ENCODE measurements at places on chromosomes 1 and 21.
A peak's percentile ranks its signal among the peaks of the same experiment; 100 is the strongest.

DNA sequence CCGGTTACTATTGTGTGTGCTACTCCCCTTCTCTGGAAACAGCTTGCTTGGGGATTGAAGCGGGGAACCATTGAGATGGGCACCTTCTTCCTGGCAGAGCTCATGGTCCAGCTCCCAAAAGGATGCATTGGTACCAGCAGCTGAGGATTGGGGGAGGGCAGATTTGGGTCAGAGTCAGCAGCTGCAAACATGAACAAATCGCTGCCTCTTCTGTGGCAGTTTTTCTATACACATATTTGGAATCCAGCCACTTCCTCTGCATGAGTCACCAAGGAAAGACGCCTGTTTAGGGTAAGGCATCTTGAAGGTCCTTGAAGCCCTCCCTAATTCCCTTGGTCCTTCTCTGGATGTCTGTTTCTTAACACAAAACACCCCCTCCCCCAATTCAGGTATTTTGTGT is 104.7 kb downstream of the DAB1 start:
- DNase-seq, result no peak

DNA sequence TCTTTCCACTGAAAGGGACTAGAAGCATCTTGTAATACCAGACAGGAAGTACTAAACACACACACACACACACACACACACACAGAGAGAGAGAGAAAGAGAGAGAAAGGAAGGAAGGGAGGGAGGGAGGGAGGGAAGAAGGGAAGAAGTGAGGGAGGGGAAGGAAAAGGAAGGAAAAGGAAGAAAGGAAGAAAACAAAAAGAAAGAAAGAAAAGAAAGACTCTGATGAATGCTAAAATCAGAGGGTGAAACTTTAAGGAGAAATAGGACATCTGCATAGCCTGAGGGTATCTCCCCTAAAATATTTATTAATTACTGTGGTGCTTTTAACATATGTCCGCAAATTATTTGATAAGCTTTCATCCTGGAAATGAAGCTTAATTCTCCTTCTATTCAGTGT is 10.6 kb downstream of the TRIT1 start:
- DNase-seq, result no peak

- no peak for DNase-seq
Measured at GRCh38 chr21:34561806-34562205, 49.8 kb upstream of the KCNE1 start.

- DNase-seq, result no peak
Measured at GRCh38 chr1:64715186-64715585, 29.7 kb upstream of the RAVER2 start.

DNA sequence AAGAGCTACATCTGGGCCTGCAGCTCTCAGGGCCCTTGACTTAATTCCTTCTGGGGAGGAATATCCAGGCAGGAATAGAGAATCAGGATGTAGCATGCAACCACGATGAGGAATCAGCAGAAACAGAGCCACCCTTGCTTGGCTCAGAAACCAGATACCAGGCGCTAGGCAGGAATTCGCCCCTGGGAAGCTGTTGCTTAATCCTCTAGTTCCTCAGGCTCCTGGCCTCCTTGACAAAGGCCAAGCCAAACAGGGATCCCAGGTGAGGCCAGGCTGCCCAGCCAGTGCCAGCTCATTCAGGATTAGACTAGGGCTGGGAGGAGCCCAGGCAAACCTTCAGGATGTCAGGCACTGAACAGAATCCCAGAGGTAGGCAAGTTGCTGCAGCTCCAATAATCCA is 48.2 kb upstream of the IRF2BP2 start:
- DNase-seq, result peak; percentile 53

- DNase-seq, result no peak
Measured at GRCh38 chr1:20846461-20847374, 59.6 kb upstream of the HP1BP3 start.

GRCh38 chr21:26788790-26789189 is 56.4 kb downstream of the ADAMTS1 start:
- no peak for DNase-seq

GRCh38 chr1:7302126-7302525 is 469.0 kb upstream of the VAMP3 start:
- no peak for DNase-seq

- no peak for DNase-seq
Measured at GRCh38 chr21:32309906-32310460, 11.3 kb downstream of the MRAP start.

GRCh38 chr21:35850029-35850428 is 210.3 kb downstream of the SETD4 start:
- no peak for DNase-seq

GRCh38 chr1:94769551-94769950 is 50.6 kb upstream of the SLC44A3 start:
- peak; percentile 67 for DNase-seq

GRCh38 chr1:6612641-6613360 is 730 bp upstream of the PHF13 start:
- peak; percentile 71 for DNase-seq

DNA sequence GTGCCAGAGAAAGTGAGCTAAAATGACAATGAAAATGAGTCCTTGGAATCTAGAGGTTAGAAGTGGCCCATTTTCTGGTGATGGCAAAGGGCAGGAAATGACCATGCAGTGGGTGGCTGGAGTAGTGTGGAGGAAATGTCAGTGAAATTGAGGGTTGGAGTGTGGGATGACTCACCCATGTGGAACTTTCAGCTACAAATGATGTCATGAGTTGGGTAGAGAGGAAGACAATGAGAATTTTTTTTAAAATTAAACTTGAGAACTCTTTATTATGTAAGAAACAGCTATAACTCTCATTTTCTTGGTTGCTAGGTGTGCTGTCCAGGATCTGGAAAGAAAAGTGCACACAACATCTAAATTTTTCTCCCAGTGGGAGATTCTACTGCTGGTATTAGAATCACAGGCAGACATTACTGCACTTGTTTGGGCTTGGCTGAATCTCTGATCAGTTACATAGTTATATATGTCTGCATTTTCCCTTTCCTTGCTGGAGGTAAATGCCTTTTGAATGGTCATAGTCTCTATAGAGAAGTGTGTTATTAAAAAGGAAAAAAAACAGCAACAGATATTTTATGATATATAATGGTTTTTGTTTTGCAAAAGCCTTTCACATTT is 56.8 kb upstream of the GNG12 start:
- peak; percentile 68 for DNase-seq

- DNase-seq, result peak; percentile 29
Measured at GRCh38 chr1:169585181-169585580, 1.1 kb downstream of the F5 start.

DNA sequence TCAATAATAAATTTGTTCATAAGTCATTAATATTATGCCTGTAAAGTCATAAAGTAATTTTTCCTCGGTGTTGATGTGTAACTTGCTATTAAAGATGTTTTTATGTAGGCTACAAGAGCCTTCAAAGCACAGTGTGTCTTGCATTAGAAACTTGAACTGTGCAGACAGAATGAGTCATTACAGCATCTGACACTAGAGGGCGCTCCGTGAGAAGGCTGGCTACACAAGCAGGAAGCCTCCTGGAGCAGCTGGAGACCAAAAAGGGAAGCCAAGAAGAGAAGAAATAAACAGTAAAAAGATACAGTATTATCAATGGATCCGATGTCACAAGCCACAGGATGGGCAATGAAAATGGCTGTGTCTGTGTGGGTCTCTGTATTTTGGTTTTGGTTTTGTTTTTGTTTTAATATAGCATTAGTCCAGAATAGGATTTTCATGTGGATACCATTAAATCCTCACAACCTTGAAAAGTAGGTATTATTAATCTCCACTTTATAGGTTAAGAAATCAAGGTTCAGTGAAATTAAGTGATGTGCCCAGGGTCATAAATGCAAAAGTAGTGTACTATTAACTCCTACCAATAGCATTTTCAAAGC is 16.1 kb upstream of the LRRC8D start:
- DNase-seq, result peak; percentile 88
